MCF 10A (cell line): ENCODE measurements at places on chromosomes 1 and 21. TPM values are rescaled to one million over a fixed set of nuclear protein-coding genes. Genes with fewer than 3 reads are reported as not detected.

DNA sequence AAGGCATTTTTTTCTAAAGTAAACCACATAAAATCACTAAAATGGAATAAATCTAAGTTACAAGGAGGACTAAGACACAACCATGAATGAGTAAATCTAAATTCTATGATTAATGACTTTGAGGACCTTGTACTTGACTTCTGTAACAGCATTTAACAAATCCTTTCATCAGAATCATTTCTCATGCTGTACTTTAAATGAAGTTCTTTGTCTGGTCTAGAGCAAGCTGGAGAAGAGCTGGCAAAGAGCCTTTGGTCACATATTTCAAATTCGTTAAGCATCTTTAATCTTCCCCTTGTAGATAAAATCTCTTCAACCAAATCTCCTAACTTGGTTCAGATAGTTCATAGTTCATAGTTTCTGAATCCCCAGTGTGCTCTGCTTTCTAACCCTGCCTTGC, 405.4 kb downstream of the PTPRC start:
- DNase-seq = no peak

DNA sequence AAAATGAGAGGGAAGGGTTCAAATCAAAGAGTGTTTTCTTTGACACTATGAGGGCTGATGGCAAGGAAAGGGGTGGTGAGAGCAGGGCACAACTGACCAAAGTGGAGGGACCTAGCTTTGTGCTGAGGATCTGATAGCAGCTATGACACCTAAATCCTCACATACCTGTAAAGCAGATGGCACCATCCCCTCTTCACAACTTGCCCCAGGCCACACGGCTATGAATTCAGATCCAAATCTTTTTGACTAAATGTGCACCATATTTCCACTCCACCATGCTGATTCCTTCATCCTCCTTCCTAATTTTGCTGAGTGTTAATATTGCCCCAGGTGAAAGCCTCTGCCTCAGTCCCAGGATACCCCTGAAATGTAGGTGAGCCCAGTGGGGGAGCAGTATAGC, 385.7 kb downstream of the PLPP3 start:
- no peak for DNase-seq

DMRTB1 gene
- not detected in 2 replicates for total RNA-seq

GRCh38 chr1:201080135-201080534, 32.1 kb downstream of the CACNA1S start:
- DNase-seq = no peak

DNA sequence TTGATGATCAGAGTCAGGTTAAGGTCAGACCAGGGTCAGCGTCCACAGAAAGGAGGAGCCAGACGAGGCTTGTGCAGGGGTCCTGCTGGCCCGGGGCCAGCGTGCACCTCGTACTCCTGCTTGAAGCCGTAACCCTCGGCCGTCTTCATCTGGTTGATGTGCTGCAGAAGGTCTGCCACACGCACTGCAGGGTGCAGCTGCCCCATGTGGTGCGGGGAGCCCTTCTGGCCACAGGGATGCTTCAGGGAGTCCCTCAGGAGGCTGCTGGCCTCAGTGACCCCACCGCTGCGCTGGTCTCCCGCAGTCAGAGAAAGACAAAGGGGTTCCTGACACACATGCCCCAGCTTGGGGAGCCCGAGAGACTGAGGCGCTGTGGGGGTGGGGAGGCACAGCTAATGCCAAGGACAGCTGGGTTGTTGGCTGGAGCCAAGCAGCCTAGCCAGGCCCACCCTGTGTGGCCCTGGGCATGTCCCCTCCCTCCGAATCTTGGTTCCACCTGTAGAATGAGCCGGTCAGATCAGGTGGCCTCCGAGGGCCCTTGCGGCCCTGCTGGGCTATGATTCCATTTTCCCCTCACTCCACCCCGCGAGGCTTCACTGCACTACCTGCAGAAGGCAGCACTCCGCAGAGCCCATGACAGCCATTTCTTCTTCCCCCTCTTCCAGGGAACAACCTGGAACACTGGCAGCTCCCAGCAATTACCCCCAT, 251.9 kb downstream of the PTPRU start:
- DNase-seq = no peak

CSF3R gene
- not detected in 2 replicates for total RNA-seq

PLA2G4A gene
- total RNA-seq = 2.1 and 3.8 TPM in 2 replicates

- DNase-seq = no peak
Observed at GRCh38 chr1:228786361-228787129, 51.3 kb downstream of the RHOU start.

USH2A gene
- total RNA-seq = not detected in 2 replicates

NADK gene
- total RNA-seq = 106 and 107 TPM in 2 replicates

GJA8 gene
- not detected in 2 replicates for total RNA-seq

DNA sequence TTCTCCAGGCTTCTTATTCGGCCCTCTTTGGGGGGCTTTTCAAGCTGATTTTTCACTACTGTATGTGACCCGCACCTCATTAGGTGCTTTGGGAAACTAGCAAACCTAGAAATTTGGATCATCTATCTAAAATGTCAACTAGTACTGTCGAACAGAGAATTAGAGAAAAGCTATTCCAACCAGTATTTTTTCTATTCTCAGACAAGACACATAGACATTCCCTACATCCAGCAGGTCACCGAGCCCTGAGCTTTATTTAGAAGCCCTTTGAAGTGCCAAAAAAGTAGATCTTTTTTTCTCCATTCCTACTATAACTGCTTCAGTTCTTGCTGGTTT, 310 bp upstream of the SSR2 start:
- no peak for DNase-seq

DNA sequence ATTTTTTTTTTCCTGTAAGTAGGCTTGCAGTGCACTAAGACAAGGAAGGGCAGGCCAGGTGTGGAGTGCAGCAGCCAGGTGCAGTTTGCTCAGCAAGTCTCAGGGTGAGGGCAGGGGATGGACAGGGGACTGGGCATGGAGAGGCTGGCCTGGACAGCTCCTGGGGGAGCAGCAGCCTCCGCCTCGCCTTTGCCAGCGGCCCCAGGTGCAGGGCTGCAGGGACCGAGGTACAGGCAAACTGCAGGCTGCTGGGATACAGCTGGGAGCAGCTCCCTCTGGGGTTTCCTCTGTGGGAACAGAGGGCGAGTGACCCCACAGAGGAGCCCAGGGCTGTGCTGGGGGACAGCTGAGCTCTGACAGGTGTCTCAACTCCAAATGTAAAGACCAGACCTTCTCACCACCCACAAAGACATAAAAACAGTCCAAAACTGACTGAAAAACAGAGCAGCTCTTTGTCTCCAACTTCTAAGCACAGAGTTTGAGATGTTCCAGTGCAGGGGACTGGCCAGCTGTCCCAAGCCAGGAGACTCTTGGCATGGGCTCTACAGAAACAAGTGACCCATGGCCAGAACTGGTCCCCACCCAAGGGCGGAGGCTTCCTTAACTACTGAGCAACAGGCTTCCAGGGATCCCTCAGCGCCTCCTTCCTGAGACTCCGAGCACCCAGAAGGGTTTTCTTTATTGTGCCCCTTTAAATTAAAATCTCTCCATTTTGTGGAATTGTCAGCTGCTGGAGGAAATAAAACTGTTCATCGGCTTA, 27.7 kb upstream of the AJAP1 start:
- DNase-seq = no peak

DNA sequence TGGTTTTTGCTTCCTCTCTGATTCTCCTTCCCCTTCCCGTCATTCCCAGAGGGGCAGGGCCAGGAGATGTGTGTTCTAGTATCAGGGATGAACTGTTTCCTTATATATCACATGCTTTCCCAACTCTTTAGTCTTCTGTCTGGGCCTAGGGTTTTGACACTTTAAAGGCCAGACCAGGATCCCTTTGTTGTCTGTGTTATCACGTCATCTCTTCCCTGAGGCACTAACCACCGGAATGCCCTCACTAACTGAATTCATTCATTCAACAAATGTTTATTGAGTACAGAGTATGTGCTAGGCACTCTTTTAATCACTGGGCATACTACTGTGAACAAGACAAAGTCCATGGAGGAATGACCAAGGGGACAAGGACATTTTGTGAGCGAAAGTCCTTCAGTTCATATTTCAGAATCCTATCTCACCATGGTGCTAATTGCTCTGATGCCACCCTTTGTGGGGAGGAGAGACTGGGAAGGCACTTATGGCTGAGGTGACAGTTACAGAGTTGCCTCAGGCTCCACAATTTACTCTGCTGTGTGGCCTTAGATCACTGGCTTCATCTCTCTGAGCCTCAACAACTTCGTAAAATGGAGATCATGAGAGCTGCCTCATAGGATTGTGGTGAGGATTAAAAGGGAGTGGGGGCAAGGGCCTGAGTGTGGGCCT, 12.0 kb upstream of the ZNF362 start:
- peak; percentile 55 for DNase-seq

NBPF15 gene
- total RNA-seq = 158 and 162 TPM in 2 replicates

EVA1B gene
- 4.8 and 5.7 TPM in 2 replicates for total RNA-seq

- DNase-seq = no peak
Observed at GRCh38 chr1:225847610-225848009, 34.6 kb downstream of the TMEM63A start.

ZNF683 gene
- not detected in 2 replicates for total RNA-seq

DNA sequence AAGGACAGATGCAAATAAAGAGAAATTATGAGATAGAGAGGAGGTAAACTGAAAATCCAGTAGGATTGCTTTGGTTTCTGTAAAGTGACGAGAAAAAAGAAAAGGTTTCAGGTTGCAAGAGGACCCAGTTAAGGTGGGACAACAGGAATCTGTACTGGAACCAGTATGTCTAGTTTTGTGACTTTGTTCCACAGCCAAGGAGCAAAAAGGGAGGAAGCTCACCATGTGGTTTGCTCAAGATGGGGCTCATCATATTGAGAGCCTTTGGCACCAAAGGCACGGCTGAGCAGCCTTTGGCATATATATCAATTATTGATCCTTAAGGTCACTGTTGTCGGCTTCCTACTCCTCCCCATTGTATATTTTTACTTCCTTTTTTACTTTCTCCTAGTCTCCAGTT, 1.8 kb upstream of the ZDHHC18 start:
- DNase-seq = no peak

GRCh38 chr1:40860706-40861223, 1.4 kb downstream of the CITED4 start:
- peak; percentile 41 for DNase-seq

PADI4 gene
- 0.51 TPM in 1 of 2 replicates, not detected in the other for total RNA-seq

DNA sequence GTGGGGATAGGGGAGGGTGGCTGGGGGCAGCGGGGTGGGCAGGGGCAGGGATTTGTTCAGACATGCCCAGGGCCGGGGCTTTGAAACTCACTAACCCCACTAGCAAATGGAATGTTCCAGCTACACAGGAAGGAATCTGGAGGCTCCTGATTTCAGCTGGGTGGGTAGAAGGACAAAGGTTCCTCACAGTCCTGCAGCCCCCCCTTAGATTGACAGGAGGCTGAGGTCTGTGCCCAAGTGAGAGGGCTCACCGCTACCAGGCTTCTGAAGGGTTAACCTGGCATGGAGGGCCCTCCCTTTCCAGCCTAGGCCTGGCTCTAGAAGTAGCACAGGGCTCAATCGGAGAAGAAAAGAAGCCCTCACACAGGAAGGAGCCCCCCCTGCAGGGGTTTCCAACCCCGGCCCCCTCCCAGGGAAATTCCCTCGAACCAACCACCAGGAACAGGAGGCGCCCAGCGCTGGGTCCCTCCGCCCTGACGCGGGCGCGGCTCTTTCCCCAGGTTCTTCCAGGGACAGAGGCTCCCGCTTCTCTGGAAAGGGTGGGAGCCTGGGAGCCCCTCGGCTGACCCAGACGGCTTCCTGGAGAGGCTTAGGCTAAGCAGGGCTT, 3.3 kb downstream of the EPHA2 start:
- DNase-seq = peak; percentile 27

DNA sequence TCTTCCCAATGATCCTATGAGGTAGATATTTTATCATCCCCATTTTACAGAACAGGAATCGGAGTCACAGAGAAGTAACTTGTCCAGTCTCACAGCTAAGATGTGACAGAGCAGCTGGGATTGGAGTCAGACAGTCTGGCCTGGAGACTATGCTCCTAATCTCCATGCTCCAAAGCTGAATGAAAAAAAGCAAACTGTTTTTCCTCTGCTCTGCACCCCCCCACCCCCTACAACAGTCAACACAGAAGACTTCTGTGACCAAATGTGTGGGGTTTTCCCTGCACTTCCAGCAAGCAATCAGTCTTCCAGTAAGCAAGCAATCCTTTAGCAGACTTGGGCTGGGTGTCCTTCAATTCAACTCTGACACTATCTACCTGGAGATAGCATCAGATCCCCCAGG, 33.2 kb downstream of the KIRREL1 start:
- no peak for DNase-seq

CIART gene
- 5.0 and 5.2 TPM in 2 replicates for total RNA-seq

CENPF gene
- total RNA-seq = 88.8 and 135 TPM in 2 replicates

DNA sequence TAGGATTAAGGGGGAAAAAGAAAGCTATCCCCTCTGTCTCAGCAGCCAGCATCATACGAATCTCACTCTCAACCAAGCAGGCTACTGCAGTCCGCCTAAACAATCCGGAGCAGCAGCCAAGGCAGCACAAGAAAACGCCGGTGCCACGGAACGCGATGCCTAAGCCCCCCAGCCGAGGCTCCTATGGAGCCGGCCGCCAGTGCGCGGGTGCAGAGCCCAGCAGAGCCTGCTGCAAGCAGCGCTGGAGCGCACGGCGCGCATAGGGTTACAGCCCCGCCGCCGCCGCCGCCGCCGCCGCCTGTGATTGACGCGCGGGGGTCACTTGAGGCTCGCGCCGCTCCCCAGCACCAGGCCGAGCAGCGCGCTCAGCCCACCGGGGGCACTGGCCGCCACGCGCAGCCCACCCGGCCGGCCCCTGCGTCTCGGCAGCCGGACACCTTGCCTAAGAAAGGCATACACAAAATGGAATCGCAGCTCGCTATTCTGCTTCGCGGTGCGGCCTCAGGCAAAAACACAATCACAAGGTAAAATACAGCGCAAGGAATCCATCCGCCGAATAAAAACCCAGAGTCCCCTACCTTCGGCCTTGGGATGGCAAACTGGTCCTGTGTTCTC, 780 bp downstream of the HIVEP3 start:
- no peak for DNase-seq

DNA sequence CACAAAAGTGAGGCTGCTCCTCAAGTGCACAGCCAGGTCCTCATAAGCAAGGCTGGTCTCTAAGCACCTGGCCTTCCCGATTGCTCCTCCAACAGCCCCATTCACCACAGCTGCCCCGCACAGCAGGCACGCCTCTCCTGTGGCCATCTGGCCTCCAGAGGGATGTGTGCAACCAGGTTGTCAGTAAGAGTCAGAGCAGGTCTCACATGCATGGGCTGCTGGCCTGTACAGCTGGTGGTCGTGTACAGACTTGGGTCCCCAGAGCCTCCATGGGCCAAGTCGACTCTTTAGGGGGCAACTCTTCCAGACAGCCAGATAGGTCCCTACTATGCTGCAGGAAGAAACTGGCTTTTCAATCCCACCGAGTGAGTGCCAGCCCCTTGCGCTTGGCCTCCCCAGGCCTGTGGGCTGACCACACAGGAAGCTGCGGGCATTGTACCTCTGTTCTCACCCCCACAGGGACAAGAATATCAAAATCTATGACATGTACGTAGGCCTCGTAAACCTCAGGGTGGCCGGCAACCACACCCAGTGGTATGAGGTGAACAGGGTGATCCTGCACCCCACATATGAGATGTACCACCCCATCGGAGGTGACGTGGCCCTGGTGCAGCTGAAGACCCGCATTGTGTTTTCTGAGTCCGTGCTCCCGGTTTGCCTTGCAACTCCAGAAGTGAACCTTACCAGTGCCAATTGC, 1.4 kb downstream of the PRSS38 start:
- DNase-seq = no peak

GRCh38 chr21:25862596-25862995, 127.8 kb downstream of the GABPA start:
- peak; percentile 50 for DNase-seq

TRAF3IP3 gene
- total RNA-seq = not detected in 2 replicates

GRCh38 chr1:153404768-153405167, 11.6 kb upstream of the S100A7A start:
- peak; percentile 73 for DNase-seq

GRCh38 chr1:55049271-55049913, 10.0 kb downstream of the PCSK9 start:
- no peak for DNase-seq

FCER1A gene
- total RNA-seq = not detected in 2 replicates

GRCh38 chr21:42366292-42367010, at the start of gene TFF1:
TFF1 (minus strand) TSS chr21:42366535; CDS start chr21:42366495, 40 bp downstream.
- peak; percentile 25 for DNase-seq

AMY1C gene
- total RNA-seq = not detected in 2 replicates
